Immature natural killer cell (primary cell): ENCODE measurements at places on chromosomes 3 and 15. TPM values are rescaled to one million over a fixed set of nuclear protein-coding genes. Genes with fewer than 3 reads are reported as not detected.

Gene EOMES
- polyA plus RNA-seq = 158 TPM

Gene PLXNB1
- 0.11 TPM for polyA plus RNA-seq

Gene GABRR3
- not detected for polyA plus RNA-seq

Gene HGD
- polyA plus RNA-seq = 2.5 TPM

Gene CFAP100
- not detected for polyA plus RNA-seq

Gene ABI3BP
- not detected for polyA plus RNA-seq

Gene ROBO1
- polyA plus RNA-seq = 0.63 TPM

Gene ITIH3
- not detected for polyA plus RNA-seq

Gene GUCA1C
- not detected for polyA plus RNA-seq

Gene ANKRD63
- not detected for polyA plus RNA-seq

Gene C2CD4A
- polyA plus RNA-seq = not detected
